ENCODE measurements at places on chromosomes 4 and X.

DNA sequence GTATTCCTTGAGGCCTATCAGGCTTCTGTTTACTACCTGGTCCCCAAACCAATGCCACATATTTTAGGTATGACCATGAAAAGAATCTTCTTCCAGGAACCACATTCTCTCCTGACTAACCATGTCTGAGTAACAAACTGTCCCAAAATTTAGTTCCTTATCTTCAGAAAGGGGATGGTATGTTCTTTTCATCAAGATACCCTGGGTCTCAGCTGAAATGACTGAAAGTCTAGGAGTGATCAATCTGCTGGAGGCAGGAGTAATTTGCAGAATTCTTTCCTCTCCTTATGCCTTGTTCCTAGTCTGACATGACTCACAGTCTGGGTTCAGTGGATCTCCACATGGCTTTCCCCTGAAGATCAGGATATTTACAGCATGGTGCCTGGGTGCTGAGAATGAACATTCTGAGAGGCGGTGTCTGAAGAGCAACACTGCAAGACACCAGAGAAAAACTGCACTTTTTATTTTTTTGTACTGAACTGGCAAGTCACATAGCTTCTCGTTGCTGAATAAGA, 665.5 kb downstream of the TLL1 start:
- no peak for DNase-seq

- no peak for DNase-seq
These were observed 7.1 kb downstream of the RASL11B start for GRCh38 chr4:52869196-52869595.

- no peak for DNase-seq
These were observed 430.5 kb upstream of the PABPC4L start for GRCh38 chr4:134632056-134632455.

- no peak for DNase-seq
These were observed 12.3 kb upstream of the XPNPEP2 start for GRCh38 chrX:129726307-129727111.

DNA sequence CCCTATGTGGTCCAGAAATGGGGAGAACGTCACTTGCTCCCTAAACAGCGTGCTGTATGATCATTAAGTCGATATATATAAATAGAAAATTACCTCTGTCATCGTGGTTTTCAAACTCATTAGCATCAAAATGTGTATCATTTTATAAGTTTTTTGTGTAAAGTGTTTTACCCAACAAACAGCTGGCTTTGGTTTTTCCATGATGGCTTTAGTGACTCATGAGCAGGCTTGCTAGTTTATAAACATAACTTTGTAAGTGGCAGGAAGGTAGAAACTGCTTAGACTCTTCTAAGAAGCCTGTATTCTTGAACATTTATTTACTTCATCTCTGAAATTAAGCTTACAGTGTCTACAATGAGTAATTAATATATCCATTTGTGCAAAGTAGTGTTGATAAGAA, 108.4 kb upstream of the DIPK2B start:
- DNase-seq = no peak

DNA sequence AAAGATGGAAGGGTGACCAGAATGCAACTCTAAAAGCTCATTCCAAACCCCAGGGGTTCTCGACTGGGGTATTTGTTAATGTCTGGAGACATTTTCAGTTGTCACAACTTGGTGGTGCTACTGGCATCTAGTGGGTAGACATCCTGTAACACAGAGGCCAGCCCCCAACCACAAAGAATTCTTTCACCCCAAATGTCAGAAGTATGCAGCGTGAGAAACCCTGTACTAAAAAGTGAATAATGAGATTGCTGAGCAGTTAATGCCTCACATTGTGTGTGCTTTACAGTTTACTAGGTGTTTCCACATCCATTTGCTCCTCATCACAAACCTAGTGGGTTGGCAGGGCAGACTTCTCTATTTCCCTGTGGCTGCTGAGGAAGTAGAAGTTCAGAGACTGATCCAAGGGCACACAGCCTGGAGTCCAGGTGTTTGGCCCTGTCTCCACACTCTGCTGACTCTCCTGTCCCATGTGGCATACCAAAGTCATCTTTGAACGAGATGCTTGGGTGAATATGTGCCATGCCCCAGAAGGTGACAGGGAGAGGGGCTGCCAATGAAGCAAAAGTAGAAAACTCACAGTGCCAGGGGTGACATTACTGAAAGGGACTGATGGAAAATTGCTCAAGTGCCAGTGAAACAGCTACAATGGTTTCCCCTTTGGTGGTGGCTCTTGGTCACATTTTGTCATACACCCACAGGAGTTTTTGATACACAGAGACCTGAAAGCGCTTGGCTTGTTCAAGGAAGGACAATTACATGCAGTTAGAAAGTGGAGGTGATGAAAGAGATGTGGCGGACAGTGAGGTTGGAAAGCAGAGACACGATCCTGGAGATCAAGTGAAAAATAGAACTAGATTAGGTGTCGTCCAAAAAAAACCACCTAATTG, 10.1 kb upstream of the TMEM154 start:
- no peak for DNase-seq

DNA sequence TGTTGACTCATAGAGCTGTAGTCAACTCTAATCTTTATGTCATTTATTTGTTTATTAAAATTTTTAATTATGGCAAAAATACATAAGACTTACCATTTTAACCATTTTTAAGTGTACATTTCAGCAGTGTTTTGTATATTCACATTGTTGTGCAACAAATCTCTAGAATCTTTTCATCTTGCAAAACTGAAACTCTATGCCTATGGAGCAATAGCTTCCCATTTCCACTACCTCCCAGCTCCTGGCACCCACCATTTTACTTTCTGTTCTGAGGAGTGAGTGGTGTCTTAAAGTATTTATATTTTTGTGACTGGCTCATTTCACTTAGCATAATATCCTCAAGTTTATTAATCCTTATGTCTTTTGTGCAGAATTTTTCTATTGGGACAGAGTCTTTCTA, 181.0 kb downstream of the GPAT3 start:
- no peak for DNase-seq

GRCh38 chr4:16032396-16032770, 51.4 kb downstream of the PROM1 start:
- DNase-seq = no peak

DNA sequence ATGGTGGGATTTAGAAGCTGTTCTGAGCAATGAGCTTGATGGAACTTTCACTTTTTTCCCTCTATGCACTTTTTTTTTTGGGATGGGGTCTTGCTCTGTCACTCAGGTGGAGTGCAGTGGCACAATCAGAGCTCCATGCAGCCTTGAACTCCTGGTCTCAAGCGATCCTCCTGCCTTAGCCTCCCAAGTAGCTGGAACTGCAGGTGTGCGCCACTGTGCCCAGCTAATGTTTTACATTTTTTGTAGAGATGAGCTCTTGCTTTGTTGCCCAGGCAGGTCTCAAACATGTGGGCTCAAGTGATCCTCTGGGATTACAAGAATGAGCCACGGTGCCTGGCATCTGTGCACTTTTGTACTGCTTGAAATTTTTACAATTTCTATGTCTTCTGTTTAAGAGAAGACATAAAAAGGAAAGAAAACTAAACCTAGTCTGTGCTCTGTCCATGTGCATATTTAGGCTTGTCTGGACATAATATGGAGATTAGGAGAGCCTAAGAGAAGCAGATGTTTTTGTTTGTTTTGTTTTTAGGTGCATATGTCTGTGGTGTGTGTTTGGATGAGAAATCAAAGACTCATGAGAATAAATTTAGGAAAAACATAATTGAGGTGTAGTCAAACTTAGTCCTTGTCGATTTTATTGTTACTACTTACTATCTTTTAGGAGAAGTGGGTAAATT, 16.5 kb downstream of the PDLIM5 start:
- DNase-seq = no peak

DNA sequence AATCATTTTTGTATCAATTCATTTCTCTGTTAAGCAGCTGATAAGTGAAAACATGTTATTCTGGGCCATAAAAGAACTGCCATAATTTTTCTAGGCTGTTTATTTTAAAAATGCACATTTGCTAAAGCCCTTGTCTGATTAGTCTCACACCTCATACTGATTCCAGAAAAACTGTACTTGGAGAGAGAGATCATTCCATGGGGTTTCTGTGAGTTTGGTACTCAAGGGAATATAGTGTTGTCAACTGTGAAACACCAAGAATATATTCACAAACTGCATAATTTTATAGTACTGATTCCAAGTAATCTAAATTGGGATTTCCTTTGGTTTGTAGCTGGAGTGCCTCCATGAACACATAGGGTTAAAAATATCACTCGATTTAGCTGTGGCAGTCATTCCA, 547.6 kb downstream of the RPA4 start:
- no peak for DNase-seq

DNA sequence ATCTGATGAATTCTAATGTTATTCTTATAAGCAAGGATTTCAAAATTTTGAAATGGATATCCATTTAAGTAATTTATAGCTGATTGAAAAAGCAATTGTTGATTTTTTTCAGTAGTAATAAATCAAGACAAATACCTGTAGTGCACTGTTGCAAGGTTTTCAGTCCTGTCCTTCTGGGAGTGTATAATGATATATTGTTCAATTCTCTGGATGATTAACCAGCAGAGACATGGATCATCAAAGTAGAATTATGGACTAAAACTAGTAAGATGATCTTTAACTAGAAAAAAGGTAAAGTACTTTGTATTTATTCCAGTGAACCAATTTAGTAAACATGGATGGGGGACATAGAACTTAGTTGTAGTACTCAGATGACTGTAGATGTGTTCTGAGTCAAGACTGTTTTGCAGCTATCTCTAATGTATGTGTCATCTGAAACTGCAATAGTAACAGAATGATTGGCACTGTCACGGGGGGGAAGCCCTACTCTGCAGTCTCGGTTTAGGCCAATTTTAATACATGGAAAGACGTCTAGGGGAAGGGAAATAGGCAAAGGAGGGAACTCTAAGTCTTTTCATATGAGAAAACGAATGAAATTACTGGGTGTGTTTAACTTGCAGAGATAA, 121.9 kb downstream of the GLRA3 start:
- no peak for DNase-seq

DNA sequence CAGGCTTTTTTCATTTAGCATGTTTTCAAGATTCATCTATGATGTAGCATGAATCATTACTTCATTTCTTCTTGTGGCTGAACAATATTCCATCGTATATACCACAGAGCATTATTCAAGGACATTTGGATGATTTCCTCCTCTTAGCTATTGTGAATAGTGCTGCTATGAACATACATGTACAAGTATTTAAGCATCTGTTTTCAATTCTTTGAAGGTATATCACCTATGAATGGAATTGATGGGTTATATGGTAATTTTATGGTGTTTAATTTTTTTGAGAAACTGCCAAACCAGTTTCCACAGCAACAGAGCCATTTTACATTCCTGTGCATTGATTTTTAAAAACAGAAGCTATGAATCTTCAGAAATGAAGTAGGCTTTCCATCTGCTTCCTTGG, 36.1 kb upstream of the WDR19 start:
- DNase-seq = no peak

GRCh38 chrX:68672581-68673318, 25.3 kb downstream of the STARD8 start:
- DNase-seq = no peak

- DNase-seq = no peak
These were observed 726.9 kb downstream of the GRID2 start for GRCh38 chr4:93030670-93031069.

DNA sequence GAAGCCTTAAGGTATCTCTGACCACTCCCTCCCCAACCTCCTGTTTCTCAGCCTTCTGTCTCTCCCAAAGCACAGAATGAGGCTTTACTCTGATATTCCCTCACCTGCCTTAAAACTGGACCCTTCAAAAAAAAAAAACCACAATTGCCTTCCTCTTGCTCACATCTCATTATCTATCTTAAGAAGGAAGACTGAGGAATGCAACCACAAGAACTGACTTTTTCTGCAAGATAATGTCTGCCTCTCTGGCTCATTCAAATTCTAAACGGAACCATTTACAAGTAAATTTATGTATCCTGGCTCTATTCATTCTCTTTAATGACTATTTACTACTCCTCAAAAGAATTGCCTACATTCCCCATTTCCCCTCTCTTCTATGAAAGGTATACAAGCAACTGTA, 545.5 kb upstream of the HTR2C start:
- no peak for DNase-seq

- DNase-seq = no peak
These were observed 210.5 kb downstream of the CHM start for GRCh38 chrX:85836868-85837267.

GRCh38 chrX:108584617-108585211, 145.1 kb downstream of the COL4A5 start:
- DNase-seq = peak; percentile 3

- no peak for DNase-seq
These were observed 303.1 kb downstream of the ARHGAP24 start for GRCh38 chr4:85777908-85778631.

GRCh38 chr4:55768291-55768690, 51.3 kb upstream of the EXOC1L start:
- DNase-seq = no peak

DNA sequence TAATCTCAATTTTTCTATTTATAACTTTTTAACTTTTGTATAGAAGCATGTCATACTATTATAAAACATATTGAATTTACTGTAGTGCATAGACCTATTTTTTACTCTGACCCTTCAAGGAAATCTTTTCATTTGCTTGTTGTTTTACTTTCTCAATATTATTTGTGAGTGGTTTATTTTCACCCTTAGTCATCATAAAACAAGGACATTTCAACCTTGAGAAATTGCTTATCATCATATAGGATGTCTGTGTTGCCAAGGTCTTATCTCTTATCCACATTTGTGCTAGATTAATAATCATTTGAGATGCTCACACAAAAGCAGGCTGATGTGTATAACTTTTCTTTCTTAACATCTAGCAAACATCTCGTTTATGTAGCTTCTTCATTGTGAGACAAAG, 408.6 kb upstream of the PABPC4L start:
- no peak for DNase-seq

DNA sequence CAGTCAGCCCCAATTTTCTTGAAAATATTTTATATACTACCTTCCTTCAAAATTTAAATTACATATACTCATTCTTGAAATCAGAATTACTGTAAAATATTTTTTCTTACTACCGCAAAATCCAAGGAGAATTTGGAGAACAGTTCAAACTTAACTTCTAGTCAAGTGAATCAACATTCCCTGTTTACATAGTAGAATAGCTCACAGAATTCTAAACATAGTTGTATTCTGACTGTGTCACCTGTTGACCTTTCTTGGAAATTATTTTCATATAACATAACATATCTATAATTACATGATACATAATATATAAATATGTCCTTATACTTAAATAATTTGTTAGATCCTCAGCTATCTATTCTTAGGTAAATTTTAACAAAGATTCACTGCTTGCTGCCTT, 31.0 kb upstream of the FGF5 start:
- no peak for DNase-seq

DNA sequence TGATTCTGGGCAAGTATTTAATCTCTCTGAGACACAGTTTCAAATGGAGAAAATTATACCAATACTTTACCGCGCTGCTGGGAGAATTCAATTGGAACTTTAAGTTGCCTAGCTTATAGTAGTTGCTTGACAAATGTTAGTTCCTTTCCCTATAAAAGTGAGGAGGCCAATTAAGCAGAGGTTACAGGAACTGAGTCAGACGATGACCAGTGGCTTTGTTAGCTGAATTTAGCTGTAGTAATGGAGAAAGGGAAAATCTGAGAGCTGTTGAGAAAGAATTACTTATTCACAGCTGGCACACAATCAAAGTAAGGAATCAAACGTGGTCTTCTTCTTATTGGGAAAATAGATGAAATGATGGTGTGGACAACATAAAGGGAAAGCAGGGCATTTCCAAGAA, 29.6 kb downstream of the SMARCA1 start:
- DNase-seq = no peak

- no peak for DNase-seq
These were observed 1.7 kb downstream of the RNF175 start for GRCh38 chr4:153758136-153758535.

GRCh38 chrX:135547767-135548166, 27.3 kb downstream of the INTS6L start:
- no peak for DNase-seq

All from Jurkat, Clone E6-1 (cell line).